Mammary epithelial cell (primary cell): ENCODE measurements at places on chromosomes 7 and 10. TPM values are rescaled to one million over a fixed set of nuclear protein-coding genes. Genes with fewer than 3 reads are reported as not detected.

The ACHE gene
- total RNA-seq: 0.17 TPM

The RASSF4 gene
- total RNA-seq: 4.0 TPM

The TRIM50 gene
- not detected in 2 replicates for total RNA-seq

The HSPA12A gene
- total RNA-seq: 10.8 TPM

- DNase-seq: peak; percentile 74
These were observed 129.7 kb downstream of the SAMD9 start for GRCh38 chr7:92988051-92988450.

- DNase-seq: no peak
These were observed 144.3 kb downstream of the TCERG1L start for GRCh38 chr10:131167036-131167860.

The VIPR2 gene
- total RNA-seq: not detected in 2 replicates

The RBP4 gene
- not detected for total RNA-seq

The SEMA3C gene
- 708 TPM for total RNA-seq

DNA sequence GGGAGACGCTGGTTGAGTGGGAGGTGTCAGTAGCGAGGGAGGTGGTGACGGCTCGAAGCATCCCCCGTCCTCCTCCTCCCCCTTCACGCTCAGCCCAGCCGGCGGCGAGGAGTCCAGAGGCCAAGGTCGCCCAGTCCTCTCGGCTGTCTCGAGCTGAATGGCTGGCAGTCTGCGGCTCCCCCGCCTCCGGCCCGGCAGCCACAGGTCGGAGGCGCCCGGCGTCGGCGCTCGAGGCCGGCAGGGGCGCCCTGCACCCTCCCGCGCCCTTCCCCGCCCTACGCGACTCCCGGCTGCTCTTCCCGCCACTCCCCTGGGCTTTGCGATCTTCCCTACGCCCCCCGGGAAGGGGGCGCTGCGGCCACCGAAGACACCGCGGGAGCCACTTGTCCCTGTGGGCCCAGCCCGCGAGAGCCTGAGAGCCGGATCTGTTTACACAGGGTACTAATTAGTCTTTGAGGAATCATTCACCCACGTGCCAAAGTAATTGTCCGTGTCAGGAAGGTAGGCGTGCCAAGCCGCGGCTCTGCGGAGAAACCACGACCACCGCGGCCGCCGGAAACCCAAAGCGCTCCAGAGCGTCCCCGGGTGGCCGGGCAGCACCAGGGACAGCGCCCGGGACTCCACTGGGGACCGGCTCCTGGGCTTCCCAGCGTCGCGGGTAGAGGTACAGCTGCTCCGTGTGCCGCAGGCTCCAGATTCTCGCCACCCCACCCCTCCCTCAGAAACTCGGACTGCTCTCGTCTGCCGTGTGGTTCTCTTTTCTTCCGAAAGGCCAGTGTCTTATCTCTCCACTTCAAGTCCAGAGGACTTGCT lies at the start of gene NXPH1:
NXPH1 (plus strand) TSS at position 133 of the 813 bp plus-strand sequence.
- no peak for DNase-seq

GRCh38 chr7:7614018-7614741 lies 26.4 kb upstream of the UMAD1 start:
- DNase-seq: no peak

The ABCB8 gene
- total RNA-seq: 57.2 and 60.7 TPM in 2 replicates

- DNase-seq: no peak
These were observed at the start of gene CLCN1 for GRCh38 chr7:143315776-143316175. TSS of gene CLCN1 (plus strand) at chr7:143316111. CDS start at chr7:143316213, 102 bp downstream.

DNA sequence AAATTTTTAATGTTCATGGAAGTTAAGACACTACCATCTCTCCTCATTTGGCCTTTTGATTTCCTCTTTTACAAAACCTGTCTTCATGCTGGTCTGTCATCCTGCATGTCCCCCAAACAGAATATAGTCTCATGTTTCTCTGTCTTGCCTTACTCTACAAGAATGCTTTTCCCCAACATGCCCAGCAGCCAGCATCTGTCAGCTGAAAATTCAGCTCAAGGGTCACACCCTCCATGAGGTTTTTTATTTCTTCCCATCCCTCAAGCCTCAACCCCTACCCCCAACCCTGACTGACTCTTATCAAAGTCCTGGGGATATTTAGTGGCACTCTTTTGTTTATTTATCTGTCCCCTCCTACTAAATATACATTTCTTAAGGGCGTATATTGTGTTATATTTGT lies 202.0 kb downstream of the ANK3 start:
- no peak for DNase-seq

DNA sequence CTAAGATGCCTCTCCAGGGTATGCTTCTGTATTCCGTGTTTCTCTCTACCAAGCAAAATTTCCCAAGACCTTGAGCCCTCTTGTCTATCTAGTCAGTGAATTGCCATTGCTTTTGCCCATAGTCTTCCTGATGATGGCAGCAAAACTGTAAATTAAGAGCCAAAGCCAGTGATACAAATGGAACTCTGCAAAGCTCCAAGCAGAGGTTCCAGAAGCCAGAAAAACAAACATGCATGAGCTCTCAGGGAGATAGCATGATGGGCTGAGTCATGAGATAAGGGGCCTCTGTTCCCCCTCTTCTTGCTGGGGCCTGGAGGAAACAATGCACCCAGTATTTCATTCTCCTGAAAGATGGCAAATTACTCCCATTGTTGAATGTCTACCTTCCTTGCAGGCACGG lies 24.7 kb downstream of the LSMEM1 start:
- DNase-seq: no peak

GRCh38 chr7:147571436-147572185 lies 1019.0 kb upstream of the C7orf33 start:
- DNase-seq: no peak

The GPR26 gene
- total RNA-seq: not detected

The VCL gene
- 172 TPM for total RNA-seq
